ENCODE measurements at places on chromosomes 1 and 21.

GRCh38 chr1:27602462-27603308, 1.3 kb downstream of the AHDC1 start:
- no peaks in the 10 kb centered on the region for H3K36me3 ChIP-seq
- H3K4me1 ChIP-seq, result peaks cover 50% of the 10 kb centered on the region
- no peak for DNase-seq
- peak overlapping the region; percentile 60 for H3K27ac ChIP-seq
- H3K4me3 ChIP-seq, result peak overlapping the region; percentile 81

GRCh38 chr1:115069659-115070308, 19.5 kb downstream of the TSPAN2 start:
- no peaks in the 10 kb centered on the region for H3K36me3 ChIP-seq
- no peak overlapping the region for H3K4me3 ChIP-seq
- DNase-seq, result no peak
- no peak overlapping the region for H3K27ac ChIP-seq
- peaks cover 32% of the 10 kb centered on the region for H3K4me1 ChIP-seq

DNA sequence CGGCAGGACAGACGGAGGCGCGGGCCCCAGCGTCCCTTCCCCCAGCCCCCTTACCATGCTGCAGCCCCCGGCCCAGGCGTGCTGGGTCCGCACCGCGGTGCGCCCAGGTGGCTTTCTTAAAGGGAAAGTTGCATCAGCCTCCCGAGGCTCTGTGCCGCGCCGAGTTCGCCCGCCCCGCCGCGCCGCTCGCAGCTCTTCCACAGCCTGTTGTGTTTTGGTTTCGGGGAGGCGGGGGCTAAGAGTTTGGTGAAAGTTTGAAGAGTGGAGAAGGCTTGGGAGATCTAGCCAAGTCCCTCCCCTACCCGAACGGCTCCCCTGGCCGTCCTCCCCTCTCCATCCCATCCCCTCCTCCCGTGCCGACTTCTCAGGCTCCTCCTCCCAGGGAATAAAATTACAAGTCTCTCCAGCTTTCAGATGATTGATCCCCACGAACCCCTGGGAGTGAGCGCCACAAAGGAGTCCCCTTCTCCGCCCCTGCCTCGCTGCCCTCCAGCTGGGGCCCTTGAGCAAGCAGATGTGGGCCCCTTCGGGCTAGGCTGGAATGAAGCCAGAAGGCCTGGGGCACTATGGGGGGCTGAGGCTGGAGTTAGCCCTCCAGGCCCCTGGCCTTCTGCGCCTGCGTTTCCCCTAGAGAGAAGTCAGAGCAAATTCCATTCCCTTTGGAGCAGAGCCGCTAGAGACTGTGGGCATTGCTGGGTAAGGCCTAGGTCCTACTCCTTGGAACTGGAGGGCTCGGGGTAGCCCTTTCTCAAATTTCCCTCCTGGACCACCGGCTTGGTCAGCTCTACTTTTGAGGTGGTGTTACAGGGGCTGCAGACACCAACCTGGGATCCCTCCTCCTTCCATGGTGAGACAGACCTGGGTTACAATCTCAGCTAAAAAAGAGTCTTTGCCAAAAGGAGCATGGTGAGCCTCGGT, at the start of gene SLC6A9:
Gene SLC6A9, minus strand, starts transcription at position 211 of the 918 bp plus-strand sequence. CDS start 7,185 bp downstream, outside the sequence.
- peaks cover 31% of the 10 kb centered on the region for H3K4me1 ChIP-seq
- peak within 1 kb of the TSS; percentile 84 for H3K4me3 ChIP-seq
- no peaks in the 10 kb centered on the region for H3K27me3 ChIP-seq
- peak within 1 kb of the TSS; percentile 73 for H3K27ac ChIP-seq

- no peak overlapping the region for H3K27ac ChIP-seq
- H3K4me1 ChIP-seq, result no peaks in the 10 kb centered on the region
- DNase-seq, result no peak
- no peaks in the 10 kb centered on the region for H3K36me3 ChIP-seq
- no peaks in the 10 kb centered on the region for H3K27me3 ChIP-seq
- H3K4me3 ChIP-seq, result no peak overlapping the region
Observed at GRCh38 chr1:170174395-170174794, 28.6 kb downstream of the NTMT2 start.

- H3K27ac ChIP-seq, result no peak overlapping the region
- peak; percentile 43 for DNase-seq
- H3K27me3 ChIP-seq, result peaks cover 17% of the 10 kb centered on the region
- no peak overlapping the region for H3K4me3 ChIP-seq
Observed at GRCh38 chr1:156608981-156609380, 7.7 kb upstream of the GPATCH4 start.

DNA sequence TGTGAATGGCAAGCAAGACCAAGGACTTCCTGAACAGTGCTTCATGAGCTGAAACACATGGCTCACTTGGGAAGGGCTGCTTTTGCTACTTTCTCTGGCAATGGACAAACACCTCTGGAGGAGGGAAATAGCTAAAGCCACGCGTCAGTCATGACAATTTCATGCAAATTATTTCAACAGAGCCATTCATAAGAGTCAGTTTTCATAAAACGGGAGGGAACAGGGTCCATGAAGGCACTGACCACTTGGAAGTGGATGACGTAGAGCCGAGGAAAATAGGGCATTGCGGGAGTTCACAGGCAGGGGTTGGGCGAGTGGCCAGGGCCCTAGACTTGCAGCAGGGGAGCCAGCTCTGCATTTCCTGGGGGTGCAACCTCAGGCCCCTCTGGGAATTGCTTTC, 43.9 kb downstream of the SDC3 start:
- H3K27me3 ChIP-seq, result peaks cover 21% of the 10 kb centered on the region
- peaks cover 4% of the 10 kb centered on the region for H3K4me1 ChIP-seq
- no peak overlapping the region for H3K4me3 ChIP-seq
- H3K36me3 ChIP-seq, result no peaks in the 10 kb centered on the region

GRCh38 chr1:231576804-231577718, 48.6 kb downstream of the TSNAX start:
- H3K27ac ChIP-seq, result no peak overlapping the region
- no peak for DNase-seq
- no peaks in the 10 kb centered on the region for H3K36me3 ChIP-seq
- peaks cover 6% of the 10 kb centered on the region for H3K27me3 ChIP-seq
- no peak overlapping the region for H3K4me3 ChIP-seq

- H3K4me3 ChIP-seq, result no peak overlapping the region
- no peak for DNase-seq
- H3K4me1 ChIP-seq, result no peaks in the 10 kb centered on the region
Observed at GRCh38 chr1:84712276-84712874, 22.1 kb upstream of the SSX2IP start.

DNA sequence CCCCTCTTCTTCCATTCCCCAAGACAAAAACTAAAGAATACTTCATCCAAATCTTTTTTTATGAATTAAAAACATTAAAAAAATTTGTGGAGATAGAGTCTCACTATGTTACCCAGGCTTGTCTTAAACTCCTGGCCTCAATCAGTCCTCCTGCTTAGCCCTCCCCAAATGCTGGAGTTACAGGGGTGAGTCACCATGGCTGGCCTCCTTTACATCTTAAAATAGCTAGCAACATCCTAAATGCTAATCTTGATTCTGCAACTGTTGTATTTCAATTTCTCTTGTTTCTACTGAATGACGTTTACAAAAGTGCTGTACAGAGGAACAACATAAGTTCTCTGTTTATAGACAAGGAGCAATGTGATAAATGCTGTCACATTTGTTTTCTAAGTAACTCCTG, 483.5 kb downstream of the ADGRL2 start:
- no peaks in the 10 kb centered on the region for H3K27me3 ChIP-seq
- no peaks in the 10 kb centered on the region for H3K36me3 ChIP-seq
- no peak overlapping the region for H3K4me3 ChIP-seq
- DNase-seq, result no peak

DNA sequence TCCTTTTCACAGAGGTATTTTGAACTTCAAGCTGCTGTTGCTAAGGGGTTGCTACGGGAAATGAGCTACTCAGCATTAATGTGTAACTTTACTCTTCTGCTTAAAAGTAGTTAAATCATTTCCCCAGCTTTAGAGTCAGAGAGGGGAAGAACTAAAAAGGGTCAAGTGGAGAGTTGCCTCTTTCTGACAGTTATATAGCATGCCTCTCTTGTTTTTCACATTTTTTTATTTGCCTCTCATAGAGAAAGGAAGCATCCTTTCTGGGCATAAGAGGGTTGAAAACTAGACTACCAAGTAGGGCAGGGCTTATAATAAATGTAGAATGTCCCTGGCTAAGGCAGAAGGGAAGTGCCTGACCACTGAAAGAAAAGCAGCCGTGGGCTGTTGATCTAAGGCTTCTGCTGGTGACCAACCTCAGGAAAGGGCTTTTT, 10.1 kb upstream of the ELAVL4 start:
- no peaks in the 10 kb centered on the region for H3K4me1 ChIP-seq
- no peaks in the 10 kb centered on the region for H3K27me3 ChIP-seq
- no peak overlapping the region for H3K4me3 ChIP-seq
- H3K27ac ChIP-seq, result no peak overlapping the region

GRCh38 chr1:22313321-22313720, 138.3 kb upstream of the ZBTB40 start:
- no peak for DNase-seq
- H3K4me1 ChIP-seq, result no peaks in the 10 kb centered on the region
- H3K27me3 ChIP-seq, result peaks cover 5% of the 10 kb centered on the region

- H3K27me3 ChIP-seq, result peaks cover 17% of the 10 kb centered on the region
- no peaks in the 10 kb centered on the region for H3K4me1 ChIP-seq
- no peak overlapping the region for H3K27ac ChIP-seq
- H3K36me3 ChIP-seq, result no peaks in the 10 kb centered on the region
- H3K4me3 ChIP-seq, result no peak overlapping the region
- DNase-seq, result no peak
Observed at GRCh38 chr1:70487910-70488665, 77.0 kb downstream of the CTH start.

GRCh38 chr1:84972377-84972987, 24.4 kb downstream of the MCOLN2 start:
- H3K27me3 ChIP-seq, result no peaks in the 10 kb centered on the region
- peaks cover 81% of the 10 kb centered on the region for H3K4me1 ChIP-seq
- H3K36me3 ChIP-seq, result peaks cover 79% of the 10 kb centered on the region
- peak overlapping the region; percentile 87 for H3K27ac ChIP-seq

- peaks cover 5% of the 10 kb centered on the region for H3K4me1 ChIP-seq
- no peak for DNase-seq
- H3K36me3 ChIP-seq, result no peaks in the 10 kb centered on the region
- H3K27ac ChIP-seq, result no peak overlapping the region
Observed at GRCh38 chr1:227887697-227888403, 59.9 kb downstream of the WNT9A start.

- H3K27ac ChIP-seq, result no peak overlapping the region
- H3K4me3 ChIP-seq, result peak overlapping the region; percentile 63
Observed at GRCh38 chr21:25637851-25638659, 1.0 kb upstream of the JAM2 start.

- peaks cover 16% of the 10 kb centered on the region for H3K36me3 ChIP-seq
- peak overlapping the region; percentile 86 for H3K27ac ChIP-seq
- peaks cover 15% of the 10 kb centered on the region for H3K4me1 ChIP-seq
- no peak for DNase-seq
- H3K4me3 ChIP-seq, result peak overlapping the region; percentile 48
- no peaks in the 10 kb centered on the region for H3K27me3 ChIP-seq
Observed at GRCh38 chr1:21022279-21023040, 154.2 kb downstream of the EIF4G3 start.

DNA sequence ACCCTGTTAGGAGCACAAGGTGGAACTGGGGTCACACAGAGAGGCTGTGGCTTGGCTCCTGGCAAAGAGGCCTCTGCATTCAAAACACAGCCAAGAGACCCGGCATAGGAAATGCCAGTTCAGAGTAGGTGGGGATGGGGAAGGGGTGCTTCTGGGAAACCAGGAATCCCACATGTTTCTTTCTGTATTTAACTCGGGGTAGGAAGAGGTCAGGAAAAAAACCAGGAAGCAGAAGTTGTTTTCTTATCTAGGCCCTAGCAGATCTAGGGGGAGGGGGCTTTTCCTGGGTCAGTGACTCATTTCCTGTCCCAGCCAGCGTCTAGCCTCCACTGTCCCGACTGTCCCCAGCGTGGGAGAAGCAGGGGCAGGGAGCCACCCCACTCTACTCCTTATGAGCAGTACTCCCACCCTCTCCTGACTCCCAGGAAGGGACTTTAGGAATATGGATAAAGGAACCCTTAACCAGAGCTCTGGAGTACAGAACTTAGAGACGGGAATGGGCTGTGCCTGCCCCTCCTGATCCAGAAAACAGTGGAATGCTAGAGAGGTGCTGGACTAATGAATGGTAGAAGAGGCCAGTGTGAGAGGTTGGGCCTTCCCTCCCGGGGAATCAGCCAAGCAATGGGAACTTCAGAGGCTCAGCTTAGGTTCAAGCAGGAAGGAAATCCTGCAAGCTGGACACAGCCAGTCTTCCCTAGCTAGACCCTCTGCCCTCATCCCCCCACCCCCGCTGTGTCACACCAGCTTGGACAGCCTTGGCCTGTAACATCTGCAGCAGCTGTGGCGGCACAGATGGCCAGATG, 5.7 kb downstream of the FHL3 start:
- H3K27me3 ChIP-seq, result no peaks in the 10 kb centered on the region
- no peak for DNase-seq

DNA sequence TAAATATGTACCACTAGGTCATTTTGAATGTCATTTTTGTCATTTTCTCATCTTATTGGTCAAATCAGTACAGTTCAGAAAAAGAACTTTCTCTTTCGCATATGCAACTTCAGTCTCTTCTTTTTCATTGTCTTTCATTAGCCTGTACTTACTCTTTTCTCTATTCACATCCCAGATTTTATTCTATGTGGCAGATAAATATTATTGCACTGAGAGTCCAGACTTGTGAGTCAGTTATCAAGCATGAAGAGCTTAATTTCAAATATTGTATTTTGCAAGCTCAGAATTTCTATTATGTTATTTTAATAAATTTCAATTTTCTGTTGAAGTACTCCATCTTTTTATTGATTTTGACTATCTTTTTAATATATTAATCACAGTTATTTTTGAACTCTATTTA, 105.2 kb upstream of the PALMD start:
- H3K36me3 ChIP-seq, result no peaks in the 10 kb centered on the region
- DNase-seq, result no peak
- no peak overlapping the region for H3K4me3 ChIP-seq

- no peak for DNase-seq
- H3K36me3 ChIP-seq, result no peaks in the 10 kb centered on the region
- no peaks in the 10 kb centered on the region for H3K4me1 ChIP-seq
- H3K27me3 ChIP-seq, result no peaks in the 10 kb centered on the region
- no peak overlapping the region for H3K27ac ChIP-seq
Observed at GRCh38 chr1:208476846-208477170, 232.6 kb upstream of the PLXNA2 start.

All from activated T-helper 2 cell treated with anti-CD3 and anti-CD28 coated beads, Interferon-gamma antibody, Interleukin-2, Interleukin-4, amounts not matched to agents 10 μg/mL and 5 μg/mL and 100 μg/mL, durations not matched to agents 14 hours and 24 hours and 36 hours (primary cell).